ENCODE measurements at places on chromosomes 6 and 20. TPM values are rescaled to one million over a fixed set of nuclear protein-coding genes. Genes with fewer than 3 reads are reported as not detected.

The CLIC5 gene
- 0.47 TPM for total RNA-seq

The SDC4 gene
- total RNA-seq, result 1.9 TPM

The C2 gene
- 4.7 TPM for total RNA-seq

The THBD gene
- total RNA-seq, result 0.94 TPM

The FILIP1 gene
- 4.5 TPM for total RNA-seq

The SLC52A3 gene
- not detected for total RNA-seq

The CD109 gene
- 1.6 TPM for total RNA-seq

The PAK5 gene
- 55.7 TPM for total RNA-seq

The TRIM38 gene
- 0.47 TPM for total RNA-seq

The TFEB gene
- total RNA-seq, result 3.4 TPM

The PDYN gene
- total RNA-seq, result not detected

The TCF21 gene
- total RNA-seq, result not detected

The PLA2G7 gene
- 4.1 TPM for total RNA-seq

Measured in occipital lobe (tissue), 3 donors.